CD8-positive, alpha-beta memory T cell (primary cell): ENCODE measurements at places on chromosomes 2 and 18. TPM values are rescaled to one million over a fixed set of nuclear protein-coding genes. Genes with fewer than 3 reads are reported as not detected.

Gene AQP4
- polyA plus RNA-seq: not detected

Gene FNDC4
- polyA plus RNA-seq: not detected

DNA sequence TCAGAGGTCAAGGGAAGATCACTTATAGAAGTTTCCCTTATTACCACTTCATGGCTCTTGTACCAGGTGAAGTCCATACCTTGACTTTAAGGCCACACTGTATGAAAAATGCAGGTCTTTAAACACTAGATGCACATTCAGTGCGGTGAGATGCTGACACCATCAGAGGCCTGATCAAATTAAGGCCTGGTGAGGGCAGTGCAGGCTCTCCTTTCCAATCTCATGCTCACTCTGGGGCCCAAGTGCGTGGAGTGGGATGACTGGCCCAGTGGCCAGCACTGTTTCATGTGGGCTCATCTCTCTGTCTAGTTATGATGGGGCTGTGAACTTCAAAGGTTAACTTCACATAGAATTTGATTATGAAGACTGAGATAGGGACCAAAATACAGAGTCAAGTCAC, 281.1 kb downstream of the SLC4A3 start:
- no peak for DNase-seq
- H3K36me3 ChIP-seq: no peaks in the 10 kb centered on the region
- no peak overlapping the region for H3K27ac ChIP-seq
- H3K4me3 ChIP-seq: no peak overlapping the region

- no peaks in the 10 kb centered on the region for H3K27me3 ChIP-seq
- no peak for DNase-seq
- no peak overlapping the region for H3K4me3 ChIP-seq
- H3K36me3 ChIP-seq: no peaks in the 10 kb centered on the region
Observed at GRCh38 chr18:63879709-63880108, 7.8 kb upstream of the SERPINB2 start.

DNA sequence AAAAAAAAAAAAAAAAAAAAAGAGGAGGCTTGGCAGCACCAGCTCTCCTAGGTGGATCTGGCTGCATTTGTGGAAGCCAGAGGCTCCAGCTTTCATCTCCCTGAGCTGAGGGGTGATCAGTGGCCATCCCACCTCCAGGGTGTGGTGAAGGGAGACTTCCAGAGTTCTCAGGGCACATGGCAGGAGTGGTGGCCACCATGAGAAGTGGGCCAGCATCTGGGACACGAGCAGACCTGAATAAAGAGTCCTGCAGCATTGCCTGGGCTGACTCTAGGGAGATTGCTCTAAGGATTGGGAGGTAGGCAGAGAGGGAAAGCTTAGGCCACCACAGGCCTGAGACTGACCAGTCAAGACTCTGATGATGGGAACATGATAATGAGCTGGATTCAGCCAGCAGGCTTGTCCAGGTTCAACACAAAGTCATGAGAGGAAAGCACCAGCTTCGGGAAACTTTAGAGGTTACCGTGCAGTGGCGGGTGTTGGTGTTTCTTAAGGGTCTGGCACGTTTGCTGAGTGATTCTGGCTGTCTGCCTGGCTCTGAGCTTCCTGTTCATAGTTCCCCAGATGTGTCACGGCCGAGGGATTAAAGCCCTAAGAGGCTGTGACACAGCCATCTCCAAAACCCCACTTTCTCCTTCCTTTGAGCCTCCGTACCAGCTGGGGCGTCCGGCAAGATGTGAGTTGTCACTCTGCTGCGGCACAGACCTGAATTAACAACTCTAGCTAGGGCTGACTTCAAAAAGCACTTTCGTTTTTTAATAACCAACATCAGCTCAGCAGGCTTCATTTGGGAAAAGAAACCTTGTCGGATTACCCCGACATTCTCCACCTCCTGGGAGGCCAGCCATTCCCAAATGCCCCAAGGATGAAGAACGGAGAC, 38.3 kb upstream of the IL1R1 start:
- H3K4me3 ChIP-seq: peak overlapping the region; percentile 37
- no peak overlapping the region for H3K27ac ChIP-seq
- no peaks in the 10 kb centered on the region for H3K4me1 ChIP-seq
- H3K27me3 ChIP-seq: no peaks in the 10 kb centered on the region

DNA sequence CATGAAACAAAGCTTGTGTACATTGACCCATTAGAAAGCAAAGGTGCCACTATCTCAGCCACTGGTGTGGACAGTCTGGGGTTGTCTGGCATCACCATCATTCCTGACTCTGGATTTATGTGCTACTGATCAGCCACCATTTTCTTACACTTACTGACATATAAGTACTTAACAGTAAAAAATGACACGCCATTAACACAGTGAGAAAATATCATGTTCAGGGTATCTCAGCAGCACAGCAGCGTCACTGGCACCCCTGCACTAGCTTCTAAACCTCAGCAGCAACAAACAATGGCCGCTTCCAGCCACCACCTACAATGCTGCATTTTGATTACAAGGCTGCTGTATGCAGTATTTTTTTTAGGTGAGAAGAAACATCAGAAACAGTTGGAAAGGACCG, 253.4 kb upstream of the HDAC4 start:
- DNase-seq: no peak
- no peaks in the 10 kb centered on the region for H3K36me3 ChIP-seq
- H3K4me1 ChIP-seq: no peaks in the 10 kb centered on the region
- H3K27ac ChIP-seq: no peak overlapping the region
- no peak overlapping the region for H3K4me3 ChIP-seq

DNA sequence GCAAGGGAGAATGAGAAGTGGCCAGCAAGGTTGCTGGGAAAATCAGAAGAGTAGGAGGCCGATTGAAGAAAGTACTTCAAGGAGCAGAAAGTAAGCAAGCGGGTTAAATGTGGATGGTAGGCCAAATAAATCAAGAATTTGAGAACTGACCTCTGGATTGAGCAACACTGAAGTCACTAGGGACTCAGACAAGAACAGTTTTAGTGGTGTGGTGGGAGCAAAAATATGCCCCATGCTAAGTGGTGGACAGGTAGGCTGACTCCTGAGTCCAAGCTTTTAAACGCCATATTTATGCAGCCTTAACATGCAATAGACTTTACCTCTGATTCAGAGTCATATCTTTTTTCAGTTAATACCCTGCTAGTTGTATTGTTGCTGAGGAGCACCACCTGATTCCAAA, 4.5 kb downstream of the TRABD2A start:
- H3K27ac ChIP-seq: no peak overlapping the region
- no peaks in the 10 kb centered on the region for H3K27me3 ChIP-seq
- H3K36me3 ChIP-seq: no peaks in the 10 kb centered on the region
- peaks cover 66% of the 10 kb centered on the region for H3K4me1 ChIP-seq
- DNase-seq: no peak

GRCh38 chr2:39416140-39416539, 20.9 kb downstream of the MAP4K3 start:
- DNase-seq: no peak
- H3K36me3 ChIP-seq: no peaks in the 10 kb centered on the region
- no peak overlapping the region for H3K27ac ChIP-seq
- no peaks in the 10 kb centered on the region for H3K4me1 ChIP-seq
